Mucosa of gallbladder (tissue), 1 donor: ENCODE measurements at places on chromosomes 4 and X. TPM values are rescaled to one million over a fixed set of nuclear protein-coding genes. Genes with fewer than 3 reads are reported as not detected.

CSAG1 gene
- total RNA-seq, result not detected

DNA sequence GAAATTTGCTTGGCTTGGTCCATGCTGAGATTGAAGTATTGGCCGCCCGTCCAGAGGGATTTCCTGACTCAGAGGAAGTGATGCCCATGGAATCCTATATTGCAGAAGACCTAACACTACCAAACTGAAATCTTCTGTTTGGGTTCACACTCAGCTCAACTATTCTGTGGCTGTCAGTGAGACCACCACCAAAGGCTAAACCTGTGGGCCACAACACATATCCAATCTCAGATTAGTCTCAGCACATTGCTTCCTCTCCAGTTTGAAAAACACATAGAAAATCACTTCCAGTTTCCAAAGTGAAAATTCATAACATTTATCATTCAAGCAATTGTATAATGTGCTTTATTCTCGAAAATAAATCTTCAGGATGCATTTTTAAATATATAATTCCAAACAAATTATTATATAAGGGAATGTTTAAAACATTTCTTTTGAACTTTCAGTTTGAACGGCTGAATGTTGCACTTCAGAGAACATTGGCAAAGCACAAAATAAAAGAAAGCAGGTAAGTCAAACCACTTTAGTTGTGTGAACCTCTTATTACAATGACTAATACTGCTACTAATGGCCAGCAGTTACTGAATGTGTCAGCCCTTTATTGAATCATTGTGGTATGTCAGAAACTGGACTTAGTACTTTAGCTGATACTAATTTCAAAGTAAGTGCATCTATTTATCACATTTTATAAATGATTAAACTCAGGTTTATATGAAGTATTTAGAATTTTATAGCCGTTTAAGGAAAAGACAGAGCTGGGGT lies 37.0 kb downstream of the GUCY1A1 start:
- DNase-seq, result no peak

C4orf46 gene
- 2.7 TPM for total RNA-seq

GRCh38 chr4:124025428-124025827 lies 628.8 kb downstream of the SPRY1 start:
- no peak for DNase-seq

GRCh38 chrX:13463608-13464007 lies 105.8 kb upstream of the EGFL6 start:
- no peak for DNase-seq
